ENCODE measurements at places on chromosomes 12 and 14.
A peak's percentile ranks its signal among the peaks of the same experiment; 100 is the strongest.

DNA sequence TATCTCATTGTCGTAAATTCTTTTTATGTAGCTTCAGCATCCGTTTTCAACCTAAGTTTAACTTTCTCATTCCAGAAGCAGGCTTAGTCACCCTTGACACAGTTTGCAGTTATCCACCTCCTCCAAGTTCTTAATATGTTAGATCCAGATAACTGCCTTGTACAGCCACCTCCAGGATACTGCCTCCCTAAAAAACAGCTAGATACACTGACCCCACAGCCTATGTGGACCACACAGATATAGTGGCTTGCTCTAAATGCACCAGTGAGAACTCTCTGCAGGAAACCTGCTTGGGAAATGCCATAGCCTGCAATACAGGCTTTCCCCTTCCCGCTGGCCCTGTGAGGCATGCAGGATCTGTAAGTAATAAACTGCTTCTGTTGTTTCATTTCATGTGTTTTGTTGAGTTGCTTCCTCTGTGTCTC is 11.1 kb upstream of the RTL1 start:
- no peak for DNase-seq

DNA sequence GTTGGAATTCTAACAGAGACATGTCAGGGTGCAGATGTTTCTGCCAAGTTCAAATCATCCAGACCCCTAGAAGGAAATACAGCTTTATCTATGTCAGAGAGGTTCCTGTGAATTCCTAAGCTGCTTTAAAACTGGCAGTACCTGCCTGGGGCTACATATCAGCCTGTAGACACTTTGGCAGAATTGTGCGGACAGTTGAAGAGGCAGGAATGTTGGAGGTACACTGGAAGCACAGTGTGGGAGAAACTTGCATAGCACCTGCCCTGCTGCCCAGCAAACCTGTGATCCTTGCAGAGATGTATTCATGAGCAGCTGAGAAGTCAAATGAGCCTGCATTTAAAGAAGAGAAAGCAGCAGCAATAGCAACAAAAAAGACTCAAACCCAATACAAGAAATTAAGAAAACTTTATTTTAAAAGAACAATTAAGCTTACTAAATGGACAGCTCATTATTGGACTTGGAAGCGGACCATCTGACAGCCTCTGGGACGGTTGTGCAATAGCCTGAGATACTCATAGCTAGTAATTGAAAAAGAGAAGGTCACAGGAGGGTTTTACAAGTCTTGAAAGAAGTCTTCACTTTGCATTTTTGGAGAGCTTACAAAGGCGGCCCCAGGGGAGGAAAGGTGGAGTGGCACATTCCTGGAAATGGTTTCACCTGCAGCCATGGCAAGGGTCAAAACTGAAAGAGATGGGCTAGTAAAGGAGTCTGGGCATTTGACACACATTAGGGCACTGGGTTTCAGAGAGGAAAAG is 280.9 kb upstream of the FLRT2 start:
- no peak for DNase-seq

DNA sequence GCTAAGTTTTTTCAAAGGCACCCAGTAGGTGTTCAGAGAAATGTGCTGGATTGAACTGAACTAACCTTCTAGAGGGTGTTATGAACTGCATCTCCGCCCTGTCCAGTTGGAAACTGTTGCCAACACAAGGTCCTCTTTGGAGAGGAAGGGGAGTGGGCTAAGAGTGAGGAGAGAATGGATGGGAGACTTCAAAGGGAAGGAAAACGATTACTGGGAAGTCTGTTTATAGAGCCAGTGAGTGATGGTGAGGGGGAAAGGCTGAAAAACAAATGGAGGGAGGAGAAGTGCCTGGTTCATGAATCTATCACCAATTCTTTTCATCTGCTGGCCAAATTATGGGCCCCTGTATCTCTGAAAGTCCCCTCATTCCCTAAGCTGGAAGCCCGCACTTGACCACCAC is 86.0 kb upstream of the TBX5 start:
- no peak for DNase-seq

DNA sequence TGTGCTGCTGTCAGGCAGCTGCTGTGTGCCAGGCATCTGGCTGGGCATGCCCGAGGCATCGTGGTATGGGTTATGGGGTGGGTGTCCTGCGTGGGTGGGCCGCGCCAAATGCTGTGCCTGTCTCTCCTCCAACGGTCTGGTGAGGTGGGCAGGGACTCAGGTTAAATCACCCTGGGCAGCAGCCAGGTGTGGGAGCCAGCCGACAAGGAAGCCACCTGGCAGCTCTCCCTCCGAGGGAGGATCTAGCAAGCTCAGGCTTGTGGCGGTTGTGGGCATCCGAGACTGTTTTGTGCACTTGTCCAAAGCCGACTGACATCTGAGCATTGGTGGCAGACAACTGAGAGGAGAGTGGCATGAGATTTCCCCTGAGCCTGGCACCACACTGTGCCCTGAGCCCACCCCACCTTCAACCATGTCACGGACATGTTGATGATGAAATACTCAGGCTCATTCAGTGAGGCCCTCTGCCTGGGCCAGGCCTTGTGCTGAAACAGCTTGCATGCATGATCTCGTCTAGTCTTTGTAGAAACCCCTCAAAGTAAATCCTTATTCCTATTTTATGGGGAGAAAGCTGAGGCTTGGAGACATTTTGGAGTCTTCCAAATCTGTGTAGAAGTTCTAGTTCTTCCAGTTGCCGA is 181.8 kb upstream of the MYL2 start:
- no peak for DNase-seq

- DNase-seq: no peak
Observed at GRCh38 chr14:76259029-76259735, 107.5 kb downstream of the GPATCH2L start.

DNA sequence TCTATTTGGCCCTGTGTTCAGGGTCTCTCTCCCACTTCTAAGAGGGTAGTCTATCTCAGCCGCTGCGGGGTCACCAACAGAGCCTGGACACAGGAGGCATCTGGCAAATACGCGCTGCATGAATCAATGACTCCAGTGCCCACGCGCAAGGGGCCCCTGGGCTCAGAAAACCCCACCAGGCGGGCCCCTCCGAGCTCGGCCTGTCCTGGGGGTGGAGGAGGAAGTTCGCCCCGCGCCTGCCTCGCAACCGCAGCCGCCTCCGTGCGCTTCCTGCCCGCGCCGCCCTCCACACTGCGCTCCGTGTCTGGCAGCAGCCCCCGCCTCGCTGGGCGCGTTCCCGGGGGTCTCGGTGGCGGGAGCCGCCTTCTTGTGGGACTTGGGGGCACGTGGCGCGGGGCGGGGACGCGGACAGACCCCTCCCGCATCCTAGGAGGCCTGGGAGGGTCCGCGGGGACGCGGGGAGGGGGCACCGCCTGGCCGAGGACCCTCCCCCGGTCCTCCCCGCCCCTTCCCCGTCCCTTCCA is 811 bp upstream of the FBRSL1 start:
- DNase-seq: no peak

DNA sequence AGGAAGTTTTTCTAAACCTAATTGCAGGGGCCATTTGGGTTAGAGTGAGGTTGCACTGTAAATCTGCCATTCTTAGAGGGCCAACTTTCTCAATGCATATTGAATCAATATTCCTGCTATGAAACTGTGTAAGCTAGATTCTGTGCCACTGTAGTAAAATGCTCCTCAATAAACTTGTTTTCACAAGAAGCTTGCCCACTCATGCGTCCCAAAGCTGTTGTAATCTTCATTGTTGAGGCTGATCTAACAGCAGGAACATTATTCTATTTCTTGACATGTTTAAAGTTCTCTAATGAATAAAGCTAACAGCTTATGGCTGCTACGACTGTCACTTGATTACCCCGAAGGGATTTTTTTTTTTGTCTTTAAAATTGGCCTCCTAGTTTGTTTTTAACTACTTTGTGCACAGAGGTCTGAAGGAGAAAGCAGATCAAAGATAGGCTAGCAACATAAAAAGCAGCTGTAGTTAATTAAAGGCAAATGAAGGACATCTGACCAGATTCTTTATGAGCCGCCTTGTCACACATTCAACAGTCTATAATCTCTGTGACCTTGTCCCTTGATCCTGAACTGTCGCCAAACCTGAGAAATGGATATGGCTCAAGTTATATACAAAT is 243.7 kb downstream of the PAX9 start:
- DNase-seq: no peak

GRCh38 chr12:91492648-91493047 is 310.0 kb upstream of the DCN start:
- DNase-seq: no peak

DNA sequence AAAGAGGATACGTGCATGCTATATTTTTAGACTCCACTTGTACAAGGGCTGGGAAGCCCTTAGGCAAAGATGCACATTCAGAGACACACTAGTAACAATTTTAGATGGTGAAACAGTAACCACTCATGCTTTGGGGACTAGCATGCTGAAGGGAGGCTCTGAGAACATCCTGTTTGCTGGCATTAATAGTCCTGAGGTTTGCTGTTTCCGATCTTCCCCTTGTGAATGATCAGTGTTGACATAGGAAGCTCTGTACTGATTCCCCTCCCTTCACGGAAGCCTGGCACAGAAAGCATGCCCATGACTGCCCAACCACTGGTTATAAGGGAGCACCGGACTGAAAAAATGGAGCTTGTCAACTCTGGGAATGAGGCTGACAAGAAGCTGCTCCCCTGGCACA is 164.6 kb downstream of the GCH1 start:
- no peak for DNase-seq

DNA sequence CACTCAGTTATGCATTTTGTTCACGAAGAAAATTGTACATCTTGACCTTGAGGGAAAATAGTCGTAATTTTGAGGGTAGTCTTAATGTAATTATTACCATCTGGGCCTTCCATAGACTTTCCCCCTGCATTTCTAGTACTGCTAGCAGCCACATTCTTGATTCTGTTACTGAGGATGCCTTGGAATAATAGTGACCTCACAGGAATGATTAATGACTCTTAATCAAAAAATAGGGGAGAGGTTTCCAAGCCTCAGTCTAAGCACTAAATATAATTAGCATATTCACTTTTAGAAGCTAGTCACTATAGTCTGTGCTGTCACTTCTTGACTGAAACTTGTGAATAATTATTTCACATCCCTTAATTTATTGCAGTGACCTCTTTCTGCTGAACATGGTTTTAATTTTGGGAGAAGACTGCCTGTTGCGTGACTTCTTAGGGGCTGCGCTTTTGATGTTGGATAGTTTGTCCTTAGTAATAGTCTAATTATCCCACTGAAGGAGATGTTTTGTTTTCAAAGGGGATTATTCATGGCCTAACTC is 400.5 kb downstream of the ADAMTS20 start:
- peak; percentile 87 for DNase-seq

DNA sequence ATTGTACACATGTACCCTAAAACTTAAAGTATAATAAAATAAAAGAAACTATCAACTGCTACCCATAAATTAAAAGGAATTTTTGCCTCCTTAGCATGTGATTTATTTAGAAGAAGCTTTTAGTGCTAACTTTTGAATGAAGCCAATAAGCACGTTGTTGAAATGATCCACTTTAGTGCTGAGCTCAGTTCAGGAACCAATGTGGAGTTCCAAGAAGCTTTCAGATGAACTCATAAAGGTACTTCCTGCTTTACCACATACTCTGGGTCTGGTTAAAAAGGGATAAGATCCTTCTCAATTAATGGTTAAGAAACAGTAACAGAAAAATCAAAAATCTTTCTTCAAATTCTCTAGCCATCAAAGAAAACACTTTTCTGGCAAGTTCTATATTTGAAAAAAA is 39.4 kb downstream of the TMTC1 start:
- no peak for DNase-seq

GRCh38 chr12:5369298-5369697 is 62.6 kb upstream of the NTF3 start:
- no peak for DNase-seq

DNA sequence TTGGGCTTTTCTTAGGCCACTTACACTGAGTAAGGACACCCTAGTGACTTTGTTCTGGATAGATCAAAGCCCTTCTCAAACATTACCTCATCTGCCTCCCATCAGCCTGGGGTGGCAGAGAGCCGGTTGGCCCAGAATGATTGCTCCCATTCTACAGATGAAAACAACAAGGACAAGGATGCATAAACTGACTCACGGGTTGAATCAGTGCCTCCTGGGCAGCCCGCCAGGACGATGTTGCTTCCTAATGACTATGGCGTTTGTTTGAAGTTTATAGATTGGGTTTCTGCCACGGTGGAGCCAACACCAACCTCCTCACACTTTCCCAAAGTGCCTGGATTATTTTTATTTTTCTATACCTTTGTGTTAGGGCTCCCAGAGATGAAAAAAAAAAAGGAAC is 3.6 kb upstream of the VRK1 start:
- no peak for DNase-seq

DNA sequence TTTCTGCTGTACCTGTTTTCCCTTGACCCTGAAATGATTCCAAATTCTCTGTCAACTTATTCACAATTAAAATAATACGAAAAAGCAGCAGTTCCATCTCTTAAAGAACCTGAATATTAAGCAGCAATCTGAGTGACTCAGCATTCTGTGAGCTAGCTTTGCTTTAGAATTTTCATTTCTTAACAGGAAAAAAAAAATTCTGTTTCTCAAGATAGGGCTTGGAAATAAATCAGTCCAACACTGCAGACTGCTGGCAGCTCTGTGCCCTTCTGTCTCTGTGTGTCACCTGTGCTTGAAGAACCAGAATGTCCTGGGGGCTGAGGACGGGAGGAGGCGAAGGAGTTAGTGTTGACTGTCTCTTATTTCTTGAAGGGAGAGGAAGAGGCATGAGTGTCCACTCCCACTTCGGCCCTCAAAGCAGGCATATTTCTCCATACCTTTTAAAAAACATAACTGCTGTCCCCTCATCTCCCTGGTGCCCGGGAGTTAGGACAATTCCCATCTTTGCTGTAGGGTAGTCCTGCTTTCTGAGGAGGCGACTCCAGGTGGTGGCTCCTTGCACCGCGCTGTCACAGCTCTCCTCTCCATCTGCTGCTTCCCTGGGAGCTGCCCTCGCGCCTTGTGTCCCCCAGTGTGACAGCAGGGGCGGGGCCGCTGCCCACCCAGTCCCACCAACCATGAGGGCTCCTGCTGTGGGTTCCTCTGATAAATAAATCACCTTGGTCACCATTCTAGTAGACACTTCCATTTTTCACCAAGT is 203.1 kb downstream of the CALM1 start:
- DNase-seq: no peak

GRCh38 chr12:19994968-19995367 is 373.4 kb upstream of the PDE3A start:
- no peak for DNase-seq

DNA sequence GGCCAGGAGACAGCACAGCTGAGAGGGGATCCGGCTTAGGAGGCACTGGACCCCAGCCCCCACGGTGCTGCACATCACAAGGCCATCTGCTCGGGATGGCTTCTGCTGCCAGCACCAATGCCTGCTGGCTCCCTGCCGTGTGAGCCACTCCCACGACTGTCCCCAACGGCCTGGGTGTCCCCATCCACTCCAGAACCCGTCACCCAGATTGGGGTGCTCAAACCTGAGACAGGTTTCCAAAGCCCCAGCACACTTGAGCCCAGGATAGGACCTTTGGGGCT is 102.4 kb downstream of the RFLNA start:
- no peak for DNase-seq

GRCh38 chr12:65825183-65825506 is 862 bp downstream of the HMGA2 start:
- no peak for DNase-seq

- DNase-seq: no peak
Observed at GRCh38 chr12:113437729-113438100, 15.5 kb downstream of the SDSL start.

- no peak for DNase-seq
Observed at GRCh38 chr12:108218921-108219320, 89.8 kb downstream of the WSCD2 start.

- peak; percentile 24 for DNase-seq
Observed at GRCh38 chr12:570435-570920, 92.8 kb downstream of the NINJ2 start.

All from fibroblast of skin of left quadriceps (primary cell).